ENCODE measurements at places on chromosomes 1 and 21.
A peak's percentile ranks its signal among the peaks of the same experiment; 100 is the strongest.

- DNase-seq: no peak
Observed at GRCh38 chr1:62687421-62687902, 724 bp downstream of the DOCK7 start.

- DNase-seq: no peak
Observed at GRCh38 chr21:31558189-31558961, 101.1 kb upstream of the SOD1 start.

GRCh38 chr1:17745479-17745955, 9.6 kb upstream of the ACTL8 start:
- DNase-seq: no peak

- no peak for DNase-seq
Observed at GRCh38 chr1:92484472-92485380, 2.0 kb downstream of the GFI1 start.

- no peak for DNase-seq
Observed at GRCh38 chr1:24322470-24323177, 3.5 kb downstream of the GRHL3 start.

- DNase-seq: no peak
Observed at GRCh38 chr1:233912909-233913308, 8.4 kb downstream of the SLC35F3 start.

DNA sequence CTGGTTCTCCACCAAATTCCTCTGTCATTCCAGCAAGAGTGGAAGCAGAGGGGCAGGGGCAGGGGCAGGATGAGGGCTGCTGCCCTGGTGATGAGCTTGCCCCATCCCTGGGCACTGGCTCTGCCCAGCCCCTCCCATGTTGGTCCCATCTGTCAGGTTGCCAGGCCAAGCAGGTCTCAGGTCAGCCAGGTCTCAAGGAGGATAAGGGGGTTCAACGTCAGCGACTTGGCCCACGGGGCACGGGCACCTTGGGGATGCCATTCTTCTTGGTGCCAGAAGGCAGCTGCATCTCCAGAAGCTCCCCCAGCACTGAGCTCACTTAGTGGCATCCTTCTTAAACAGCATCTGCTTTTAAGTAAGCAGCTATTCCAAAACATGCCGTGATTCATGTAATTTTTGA, 133.1 kb downstream of the AJAP1 start:
- no peak for DNase-seq

GRCh38 chr1:225347123-225347683, 80.6 kb downstream of the LBR start:
- no peak for DNase-seq

DNA sequence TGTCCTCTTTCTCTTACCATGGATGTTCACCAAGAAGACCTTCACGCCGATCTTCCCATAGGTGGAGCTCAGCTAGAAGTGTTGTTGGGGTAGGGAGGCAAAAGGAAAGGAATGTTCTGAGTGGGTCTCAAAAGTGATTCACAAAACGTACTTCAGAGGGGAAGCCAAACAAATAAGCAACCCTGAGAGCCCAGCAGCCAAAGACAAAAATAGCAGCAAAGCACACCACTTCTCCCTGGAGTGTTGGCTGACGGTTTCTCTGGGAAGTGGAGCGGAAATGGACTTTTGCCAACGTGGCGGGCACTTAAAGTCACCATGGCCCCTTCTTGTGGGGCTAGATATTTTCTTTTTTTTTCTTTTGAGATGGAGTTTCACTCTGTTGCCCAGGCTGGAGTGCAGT, 23.1 kb downstream of the SLC26A9 start:
- no peak for DNase-seq

- DNase-seq: no peak
Observed at GRCh38 chr1:151819976-151820623, 11.5 kb downstream of the RORC start.

DNA sequence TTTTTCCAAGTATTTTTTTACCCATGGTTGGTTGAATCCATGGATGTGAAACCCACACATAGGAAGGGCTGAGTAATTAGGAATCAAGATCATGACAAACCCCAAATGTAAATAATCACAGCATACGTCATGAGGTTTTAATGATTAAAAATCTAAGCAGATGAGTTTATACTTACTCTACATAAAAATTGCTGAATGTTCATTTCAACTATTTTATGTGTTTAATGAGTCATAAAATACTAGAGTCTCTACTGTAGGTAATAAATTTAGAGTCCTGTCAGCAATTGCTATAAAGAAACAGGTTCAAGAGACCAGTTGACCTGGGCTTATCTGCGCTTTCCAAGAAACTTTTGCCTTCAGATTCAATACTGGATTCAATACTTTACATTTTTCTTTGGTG, 18.2 kb downstream of the CTH start:
- DNase-seq: no peak

GRCh38 chr1:115192200-115192767, 103.0 kb upstream of the TSPAN2 start:
- DNase-seq: no peak

GRCh38 chr1:980602-981395, 1.1 kb downstream of the PERM1 start:
- DNase-seq: no peak

- DNase-seq: no peak
Observed at GRCh38 chr1:15656464-15656863, 27.7 kb upstream of the PLEKHM2 start.

- peak; percentile 5 for DNase-seq
Observed at GRCh38 chr1:153397051-153397923, 6.4 kb upstream of the S100A8 start.

DNA sequence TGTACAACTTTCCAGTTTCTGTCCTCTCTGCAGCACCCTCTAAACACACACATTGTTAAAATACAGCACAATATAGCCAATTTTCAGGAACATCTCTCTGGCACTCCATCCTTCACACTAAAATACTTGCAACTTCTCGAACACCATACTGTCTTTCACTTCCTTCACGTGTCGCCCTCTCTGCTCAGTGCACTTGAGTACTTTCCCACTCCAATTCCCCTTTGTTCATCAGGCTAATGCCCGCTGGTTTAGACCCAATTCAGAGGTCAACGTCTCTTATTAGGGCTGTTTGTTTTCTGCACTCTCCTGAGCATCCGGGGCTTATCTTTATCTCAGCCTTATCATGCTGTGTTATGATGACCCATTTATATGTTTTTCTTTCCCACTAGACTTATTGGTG, 238.2 kb upstream of the SGIP1 start:
- DNase-seq: no peak

GRCh38 chr1:4915154-4915553, 260.7 kb downstream of the AJAP1 start:
- DNase-seq: no peak

DNA sequence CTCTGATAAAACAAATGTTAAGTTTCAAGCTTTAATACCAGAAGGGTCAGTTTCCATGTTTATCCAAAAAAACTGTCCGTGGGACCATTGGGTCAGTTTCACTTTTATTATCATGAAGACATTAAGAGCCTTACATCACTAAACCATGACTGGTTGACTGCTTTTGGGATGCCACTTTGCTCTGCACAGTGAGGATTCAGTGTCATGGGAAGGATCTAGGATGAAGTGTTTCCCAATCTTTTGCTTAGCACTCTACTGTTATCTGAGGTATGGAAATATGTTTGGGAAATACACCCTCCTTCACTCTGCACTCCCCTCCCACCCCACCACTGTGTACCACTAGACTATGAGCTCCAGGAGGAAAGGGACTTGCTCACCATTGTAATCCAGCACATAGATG, 16.3 kb downstream of the RPS6KC1 start:
- DNase-seq: no peak

GRCh38 chr1:203625628-203626019, 1.0 kb upstream of the ATP2B4 start:
- DNase-seq: peak; percentile 51

DNA sequence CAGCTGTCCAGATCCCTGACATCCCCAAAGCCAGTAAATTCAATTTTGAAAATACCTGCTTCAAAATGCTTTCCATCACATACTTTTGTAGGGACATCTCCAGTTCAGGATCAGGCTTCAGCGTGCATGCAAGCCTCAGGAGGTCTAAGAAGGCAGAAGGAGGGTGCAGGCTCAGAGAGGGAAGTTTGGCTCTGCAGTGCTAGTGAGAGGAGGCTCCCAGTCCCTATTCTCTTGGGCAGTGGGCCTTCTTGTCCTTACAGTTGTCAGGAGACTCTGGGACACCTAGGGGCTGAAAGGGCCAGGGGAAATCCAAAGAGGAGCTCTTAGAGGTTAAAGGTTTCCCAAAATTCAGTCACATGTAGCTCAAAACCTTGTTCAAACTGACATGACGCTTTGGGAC, 20.1 kb downstream of the ADCY10 start:
- no peak for DNase-seq

DNA sequence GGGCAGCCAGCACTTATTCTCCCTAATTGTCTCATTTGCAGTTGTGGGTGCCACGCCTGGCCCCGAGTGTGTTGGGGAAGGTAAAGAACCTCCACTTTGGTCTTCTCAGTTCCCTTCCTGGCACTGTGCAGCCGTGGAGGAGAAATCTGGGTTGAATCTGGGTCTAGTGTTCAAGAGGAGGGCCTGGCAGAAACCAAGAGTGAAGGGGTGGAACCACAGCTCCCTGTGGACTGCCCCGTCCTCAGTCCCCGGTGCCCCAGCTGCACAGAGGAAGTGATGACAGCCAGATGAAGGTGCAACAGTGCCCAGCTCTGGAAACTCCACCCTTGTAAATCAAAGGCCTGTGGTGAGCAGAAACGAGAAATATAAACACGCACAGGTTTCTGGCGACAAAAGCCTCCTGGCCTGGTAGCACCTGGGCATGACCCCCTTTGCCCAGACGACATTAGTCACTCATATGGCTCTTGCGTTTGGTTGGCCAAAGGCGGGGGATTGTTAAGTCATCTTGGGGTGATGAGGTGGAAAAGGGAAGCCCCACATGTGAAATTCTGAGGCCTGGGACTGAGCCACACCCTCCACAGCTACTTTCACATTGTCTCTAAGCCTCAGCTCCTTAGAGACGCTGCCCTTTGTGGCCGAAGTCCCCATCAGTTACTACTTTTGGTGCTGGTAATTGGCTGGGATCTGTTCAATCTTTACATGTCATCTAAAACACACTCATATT, 4.2 kb upstream of the ECE1 start:
- peak; percentile 28 for DNase-seq

DNA sequence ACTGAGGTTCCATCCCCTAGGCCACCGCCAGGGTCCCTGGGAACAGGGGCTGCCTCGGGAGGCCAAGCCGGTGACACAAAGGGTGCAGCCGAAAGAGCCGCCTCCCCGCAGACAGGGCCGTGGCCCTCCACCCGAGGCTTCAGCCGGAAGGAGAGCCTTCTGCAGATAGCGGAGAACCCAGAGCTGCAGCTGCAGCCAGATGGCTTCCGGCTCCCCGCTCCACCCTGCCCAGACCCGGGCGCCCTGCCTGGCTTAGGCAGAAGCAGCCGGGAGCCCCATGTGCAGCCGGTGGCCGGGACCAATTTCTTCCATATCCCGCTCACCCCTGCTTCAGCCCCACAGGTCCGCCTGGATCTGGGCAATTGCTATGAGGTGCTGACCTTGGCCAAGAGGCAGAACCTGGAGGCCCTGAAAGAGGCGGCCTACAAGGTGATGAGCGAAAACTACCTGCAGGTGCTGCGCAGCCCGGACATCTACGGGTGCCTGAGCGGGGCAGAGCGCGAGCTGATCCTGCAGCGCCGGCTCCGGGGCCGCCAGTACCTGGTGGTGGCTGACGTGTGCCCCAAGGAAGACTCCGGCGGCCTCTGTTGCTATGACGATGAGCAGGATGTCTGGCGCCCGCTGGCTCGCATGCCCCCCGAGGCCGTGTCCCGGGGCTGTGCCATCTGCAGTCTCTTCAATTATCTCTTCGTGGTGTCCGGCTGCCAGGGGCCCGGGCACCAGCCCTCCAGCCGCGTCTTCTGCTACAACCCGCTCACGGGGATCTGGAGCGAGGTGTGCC, 1.4 kb downstream of the KLHDC7A start:
- no peak for DNase-seq

- no peak for DNase-seq
Observed at GRCh38 chr1:248417854-248418253, 15.0 kb downstream of the OR2T1 start.

DNA sequence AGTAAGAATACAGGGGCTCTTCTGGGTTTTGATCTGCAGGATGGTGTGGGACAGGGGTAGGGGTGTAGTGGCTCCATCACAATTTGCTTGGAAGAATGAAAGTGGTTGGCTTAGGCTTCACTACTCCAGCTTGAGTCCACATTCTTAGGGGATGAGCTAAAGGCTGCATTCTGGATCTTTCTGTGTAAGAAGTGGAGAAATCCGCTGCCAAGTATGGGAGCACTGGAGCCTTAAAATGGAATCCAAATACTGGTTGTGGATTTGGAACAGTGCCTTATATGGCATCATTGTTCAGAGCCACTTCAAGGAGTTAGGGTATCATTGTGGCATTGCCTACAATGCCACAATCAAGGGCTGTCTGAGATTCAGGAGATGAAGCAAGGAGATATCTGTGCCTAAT, 187.1 kb downstream of the LMO4 start:
- DNase-seq: no peak

- DNase-seq: no peak
Observed at GRCh38 chr1:51314974-51315373, 15.4 kb downstream of the TTC39A start.

DNA sequence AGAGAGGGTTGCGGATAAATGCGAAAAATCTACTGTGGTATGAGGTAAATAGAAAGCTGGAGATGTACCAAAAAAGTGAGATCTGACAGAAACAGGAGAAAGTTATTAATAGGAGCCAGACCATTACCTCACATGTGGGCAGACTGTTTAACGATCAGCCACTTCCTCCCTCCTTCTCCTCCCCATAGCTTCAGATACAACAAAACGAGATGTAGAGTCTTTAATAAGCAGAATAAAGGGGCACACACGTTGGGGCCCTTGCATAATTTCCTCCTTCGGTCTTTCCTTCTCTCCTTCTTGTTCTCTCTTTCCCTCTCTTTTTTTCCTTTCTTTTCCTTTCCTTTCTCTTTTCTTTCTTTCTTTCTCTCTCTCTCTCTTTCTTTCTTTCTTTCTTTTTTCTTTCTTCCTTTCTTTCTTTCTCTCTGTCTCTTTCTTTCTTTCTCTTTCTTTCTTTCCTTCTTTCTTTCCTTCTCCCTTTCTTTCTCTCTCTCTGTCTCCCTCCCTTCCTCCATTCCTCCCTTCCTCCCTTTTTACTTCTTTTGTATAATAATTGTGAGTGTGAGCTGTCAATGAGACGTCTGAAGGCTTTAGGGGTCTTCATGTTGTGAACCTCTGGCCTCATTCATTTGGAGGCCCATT, 242.1 kb downstream of the GRIK1 start:
- no peak for DNase-seq

GRCh38 chr1:56045062-56045461, 534.3 kb downstream of the PLPP3 start:
- no peak for DNase-seq

- DNase-seq: no peak
Observed at GRCh38 chr21:43204638-43205037, 35.8 kb downstream of the CRYAA start.

GRCh38 chr21:34187935-34188334, 114.6 kb downstream of the MRPS6 start:
- peak; percentile 33 for DNase-seq
